ENCODE measurements at places on chromosomes 6 and 20.

DNA sequence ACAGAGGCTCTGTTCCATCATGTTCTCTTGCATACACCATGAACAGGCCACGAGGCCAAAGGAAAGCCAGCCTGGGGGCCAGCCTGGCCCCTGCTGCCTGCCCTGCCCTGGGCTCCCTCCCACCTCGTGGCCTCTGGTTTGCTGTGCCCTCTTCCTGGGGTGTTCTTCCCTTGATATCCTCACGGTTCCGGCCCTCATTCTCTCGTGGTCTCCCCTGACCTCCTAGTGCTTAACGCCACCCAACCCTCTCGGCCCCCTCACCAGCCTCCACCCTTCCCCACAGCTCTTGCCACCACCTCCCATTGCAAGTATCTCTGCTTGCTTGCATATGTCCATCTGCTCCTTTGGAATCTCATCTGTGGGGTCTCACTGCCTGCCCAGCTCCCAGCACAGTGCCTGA is 73.0 kb downstream of the GNAS-AS1 start:
- DNase-seq, result no peak

GRCh38 chr20:59567585-59568508 is 36.5 kb upstream of the PHACTR3 start:
- no peak for DNase-seq

DNA sequence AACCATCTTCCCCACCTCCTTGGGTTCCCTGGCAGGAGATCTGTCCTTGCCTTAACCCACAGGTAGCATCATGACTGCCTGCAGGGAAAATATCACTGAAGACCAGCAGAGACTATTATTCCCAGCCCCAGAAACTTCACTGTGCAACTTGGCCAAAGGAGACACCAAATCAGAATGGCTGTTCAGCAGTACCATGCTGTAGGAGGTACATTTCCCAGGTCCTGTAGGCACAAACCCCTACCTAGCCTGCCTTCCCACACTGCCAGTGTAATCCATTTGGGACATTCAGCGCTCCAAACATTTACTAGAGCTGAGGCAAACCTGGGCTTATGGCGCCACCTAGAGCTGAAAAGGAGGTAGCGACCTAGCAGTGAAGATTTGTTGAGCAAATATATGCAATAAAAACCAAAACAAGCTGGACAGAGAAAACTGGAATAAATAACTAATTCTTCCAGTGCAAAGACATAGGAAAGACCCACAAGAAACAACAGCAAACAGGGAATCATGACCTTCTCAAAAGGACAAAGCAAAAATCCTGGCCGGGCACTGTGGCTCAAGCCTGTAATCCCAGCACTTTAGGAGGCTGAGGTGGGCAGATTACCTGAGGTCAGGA is 60.3 kb downstream of the VTA1 start:
- DNase-seq, result peak; percentile 44

GRCh38 chr6:16676978-16677377 is 84.3 kb downstream of the ATXN1 start:
- no peak for DNase-seq

GRCh38 chr6:12522347-12522746 is 194.2 kb upstream of the PHACTR1 start:
- DNase-seq, result no peak

GRCh38 chr6:144087789-144088426 is 7.5 kb downstream of the SF3B5 start:
- DNase-seq, result no peak

DNA sequence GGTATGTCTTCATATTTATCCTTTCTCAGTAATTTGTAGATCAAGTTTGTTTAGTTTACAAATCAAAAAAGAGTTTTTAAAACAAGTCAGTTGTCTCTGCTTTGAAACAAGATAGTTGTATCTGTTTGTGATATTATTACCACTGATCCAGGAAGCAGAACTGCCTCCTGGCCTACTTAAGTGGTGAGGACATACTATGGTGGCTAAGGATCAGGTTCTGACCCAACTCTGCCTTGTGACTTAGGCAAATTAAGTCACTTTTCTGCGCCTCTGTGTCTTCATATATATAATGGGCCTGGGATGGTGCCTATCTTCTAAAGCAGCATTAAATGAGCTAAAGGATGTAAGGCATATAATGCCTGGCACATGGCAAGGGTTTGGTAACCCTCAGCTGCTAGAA is 8.7 kb downstream of the ANKS1A start:
- DNase-seq, result no peak

- DNase-seq, result no peak
Observed at GRCh38 chr20:58893355-58894120, 41.0 kb downstream of the GNAS start.

DNA sequence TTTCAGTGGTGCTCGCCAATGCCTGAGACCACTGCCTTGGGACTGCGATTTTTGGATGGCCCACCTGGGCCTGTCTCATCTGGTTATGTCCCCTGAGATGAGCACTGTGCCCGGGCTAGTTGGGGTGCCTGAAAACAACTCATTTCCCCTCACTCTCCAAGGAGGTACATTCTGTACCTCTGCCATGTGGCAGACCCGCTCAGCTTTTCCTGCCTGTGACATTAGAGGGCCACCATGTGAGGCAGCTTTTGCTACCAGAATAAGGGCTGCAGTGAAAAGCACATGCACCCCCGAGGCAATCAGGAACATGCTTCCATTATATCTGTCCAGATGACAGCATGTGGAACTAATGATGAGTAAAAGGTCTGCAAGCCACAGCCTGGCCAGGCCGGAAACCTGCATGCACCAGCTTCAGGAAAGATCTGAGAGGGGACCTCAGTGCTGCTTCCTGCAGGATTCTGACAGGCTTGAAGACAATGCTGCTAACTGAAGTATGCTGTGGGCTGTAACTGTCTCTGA is 11.3 kb upstream of the SRSF6 start:
- no peak for DNase-seq

- DNase-seq, result peak; percentile 43
Observed at GRCh38 chr6:27279513-27280063, 32.1 kb downstream of the PRSS16 start.

- DNase-seq, result no peak
Observed at GRCh38 chr6:55388211-55388610, 60.9 kb downstream of the GFRAL start.

- no peak for DNase-seq
Observed at GRCh38 chr6:16227048-16227562, 11.3 kb upstream of the GMPR start.

DNA sequence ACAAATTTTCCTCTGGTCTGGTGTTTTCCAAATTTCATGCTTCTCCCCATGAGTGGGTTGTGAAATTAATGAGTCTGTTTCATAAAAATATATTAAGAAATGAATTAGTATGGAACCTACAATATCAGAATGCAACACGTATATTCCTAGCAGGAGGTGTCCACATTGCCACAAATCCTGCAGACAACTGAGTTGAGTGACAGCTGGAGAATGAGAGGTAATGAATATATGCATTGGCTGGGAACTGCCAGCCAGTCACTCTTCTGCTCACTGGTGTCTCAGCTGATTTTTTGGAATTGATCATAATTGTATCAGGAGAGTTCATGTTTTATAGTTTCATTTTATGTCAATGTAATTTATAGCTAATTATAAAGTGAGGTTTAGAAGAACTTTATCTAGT is 6.3 kb upstream of the ARFGEF3 start:
- DNase-seq, result no peak
